Activated B cell treated with CpG ODN at 0.5 μM for 24 hours (primary cell): ENCODE measurements at places on chromosomes 1 and 21.

DNA sequence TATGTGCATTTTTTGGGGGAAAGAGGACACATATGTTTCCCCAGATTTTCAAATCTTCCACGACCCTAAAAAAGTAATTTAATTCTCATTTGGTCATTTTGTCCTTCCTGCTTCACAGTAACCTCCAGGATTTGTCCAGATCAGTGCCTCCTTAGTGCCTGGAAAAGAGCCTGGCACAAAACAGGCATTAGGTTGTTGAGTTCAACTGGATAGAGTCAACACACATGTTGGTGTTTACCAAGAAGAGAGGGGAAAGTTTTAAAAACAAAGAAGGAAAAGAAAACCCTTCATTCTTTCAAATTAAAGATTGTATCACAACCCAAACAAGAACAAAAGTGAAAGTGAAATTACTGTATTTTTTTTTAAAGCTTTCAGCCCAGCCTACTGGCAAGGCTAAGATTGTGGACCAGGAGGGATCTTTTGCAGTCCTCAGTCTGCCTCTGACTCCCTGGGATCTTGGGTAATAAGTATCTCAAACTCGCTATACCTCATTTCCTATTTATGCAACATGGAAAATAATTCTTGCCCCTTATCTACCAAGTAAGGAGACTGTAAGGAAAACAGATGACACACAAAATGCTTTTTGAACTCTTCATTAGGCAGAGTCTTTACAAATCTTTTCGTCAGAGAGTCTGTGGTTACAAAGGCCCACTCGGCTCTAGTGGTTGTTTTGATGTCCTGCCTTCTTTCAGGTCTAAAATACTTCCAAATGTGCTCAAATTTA, 57.8 kb downstream of the ZNF281 start:
- no peak for DNase-seq

DNA sequence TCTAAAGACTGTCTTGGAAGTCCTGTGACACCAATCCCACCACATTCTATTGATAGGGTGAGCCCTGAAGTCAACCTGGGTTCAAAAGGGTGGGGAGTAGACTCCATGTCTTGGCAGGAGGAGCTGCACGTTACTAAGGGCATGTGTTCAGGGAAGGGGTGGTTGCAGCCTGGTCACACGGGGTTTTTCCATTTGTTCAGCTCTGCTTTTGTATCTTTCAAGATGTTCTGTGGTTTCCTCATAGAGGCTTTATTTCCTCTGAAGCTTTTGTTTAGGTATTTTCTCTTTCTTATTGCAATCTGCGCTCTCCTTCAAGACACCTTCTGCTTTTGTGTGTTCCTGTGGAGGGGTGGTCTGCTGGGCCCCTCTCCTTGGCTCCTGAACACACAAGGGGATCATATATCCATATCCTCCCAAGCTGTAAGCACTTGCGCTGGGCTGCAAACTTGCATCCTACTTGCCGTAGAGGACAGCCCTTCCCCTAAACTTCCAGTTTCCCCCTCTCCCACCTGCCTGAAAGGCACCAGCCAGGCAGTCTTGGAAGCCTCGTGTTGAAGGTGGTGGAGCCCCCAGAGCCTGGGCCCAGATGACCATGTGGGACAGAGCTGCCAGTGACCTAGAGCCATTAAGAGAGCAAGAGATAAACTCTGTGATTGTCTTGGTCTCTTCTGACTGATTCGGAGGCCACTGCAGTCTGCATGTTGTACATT, 62.5 kb upstream of the TRAPPC10 start:
- no peak for DNase-seq

DNA sequence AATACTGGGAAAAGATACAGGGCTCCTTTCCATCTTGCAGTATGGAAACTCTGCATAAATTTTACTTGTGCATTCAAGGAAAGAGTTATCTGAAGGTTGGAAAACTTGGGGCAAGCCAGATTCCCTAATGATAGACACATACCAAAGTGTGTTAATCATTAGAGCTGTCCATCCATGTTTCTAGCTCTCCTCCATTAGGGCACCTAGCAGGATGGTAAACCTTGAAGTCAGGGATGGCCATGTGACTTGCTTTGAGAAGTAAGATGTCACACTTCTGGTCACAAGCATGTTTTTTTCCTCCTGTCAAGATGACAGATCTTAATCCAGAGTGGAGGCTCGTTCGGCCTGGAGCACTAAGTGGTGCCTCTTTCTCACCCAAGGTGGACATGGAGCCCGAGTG, 241.9 kb upstream of the RUNX1 start:
- no peak for DNase-seq

DNA sequence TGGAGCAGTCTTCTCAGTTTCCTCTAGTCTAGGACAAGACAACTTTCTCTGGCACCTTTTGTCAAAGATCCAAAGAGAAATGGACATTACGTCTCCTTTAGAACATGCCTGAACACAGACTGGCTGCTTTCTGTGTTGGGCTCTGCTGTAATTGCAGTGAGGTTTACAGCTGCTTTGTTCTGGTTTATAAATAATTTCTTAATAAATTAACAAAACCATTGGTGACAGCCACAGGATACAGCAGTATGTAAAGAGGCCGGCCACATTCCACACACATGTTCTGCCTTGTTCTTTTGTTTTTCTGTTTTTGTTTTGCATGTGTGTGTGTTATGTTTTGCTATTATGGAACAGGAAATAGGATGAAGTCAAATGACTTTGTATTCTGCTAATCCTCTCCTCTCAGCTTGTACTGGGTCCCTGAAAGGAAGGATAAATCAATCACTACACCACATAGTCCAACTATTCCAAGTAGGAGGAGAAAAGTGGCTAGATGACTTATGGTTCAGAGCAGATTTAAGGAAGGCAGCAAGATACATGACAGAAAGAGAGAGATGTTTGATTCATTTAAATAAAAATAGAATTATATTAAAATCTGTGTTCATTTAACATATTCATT, 161.5 kb upstream of the ESRRG start:
- DNase-seq: no peak

- DNase-seq: no peak
Measured at GRCh38 chr21:41706263-41706639, 60.6 kb downstream of the RIPK4 start.

DNA sequence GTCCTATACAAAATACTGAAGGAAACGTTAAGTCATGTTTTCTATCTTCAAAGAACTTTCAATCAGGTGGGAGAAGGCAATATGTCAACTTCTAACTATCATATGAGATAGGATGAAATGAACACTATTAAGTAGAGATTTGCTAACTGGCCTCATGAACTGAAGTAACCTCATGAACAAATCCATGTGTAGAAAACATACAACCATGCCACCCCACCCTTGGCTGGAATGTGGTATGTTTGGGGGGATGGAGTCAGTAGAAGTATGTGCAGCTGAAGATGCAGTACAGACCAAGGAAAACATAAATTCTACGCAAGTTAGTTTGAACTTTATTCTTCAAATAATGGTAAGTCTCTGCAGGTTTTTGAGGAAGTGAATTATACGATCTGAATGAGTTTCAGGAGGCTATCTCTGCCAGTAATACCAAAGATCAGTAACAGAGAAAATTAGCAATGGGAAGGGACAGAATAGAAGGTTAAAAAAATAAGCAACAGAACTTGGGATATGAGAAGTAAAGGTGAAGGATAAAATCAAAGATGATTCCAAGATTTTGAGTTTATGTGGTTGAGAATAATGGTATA, 4.5 kb downstream of the TRMT1L start:
- DNase-seq: no peak

DNA sequence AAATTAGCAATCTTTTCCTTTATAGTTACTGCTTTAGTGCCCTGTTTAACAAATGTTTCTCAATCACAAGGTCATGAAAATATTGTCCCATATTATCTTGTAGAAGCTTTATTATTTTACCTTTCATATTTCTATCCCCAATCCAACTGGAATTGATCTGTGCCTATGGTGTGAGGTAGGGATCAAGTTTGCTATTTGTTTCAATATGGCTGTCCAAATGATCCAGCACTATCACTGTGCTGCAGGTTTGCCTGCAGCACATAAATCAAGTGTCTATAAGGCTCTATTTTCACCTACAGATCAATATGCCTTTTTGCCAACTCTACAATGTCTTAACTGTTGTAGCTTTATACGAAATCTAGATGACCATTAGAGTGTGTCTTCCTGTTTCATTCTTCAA, 96.2 kb downstream of the ENAH start:
- DNase-seq: no peak

DNA sequence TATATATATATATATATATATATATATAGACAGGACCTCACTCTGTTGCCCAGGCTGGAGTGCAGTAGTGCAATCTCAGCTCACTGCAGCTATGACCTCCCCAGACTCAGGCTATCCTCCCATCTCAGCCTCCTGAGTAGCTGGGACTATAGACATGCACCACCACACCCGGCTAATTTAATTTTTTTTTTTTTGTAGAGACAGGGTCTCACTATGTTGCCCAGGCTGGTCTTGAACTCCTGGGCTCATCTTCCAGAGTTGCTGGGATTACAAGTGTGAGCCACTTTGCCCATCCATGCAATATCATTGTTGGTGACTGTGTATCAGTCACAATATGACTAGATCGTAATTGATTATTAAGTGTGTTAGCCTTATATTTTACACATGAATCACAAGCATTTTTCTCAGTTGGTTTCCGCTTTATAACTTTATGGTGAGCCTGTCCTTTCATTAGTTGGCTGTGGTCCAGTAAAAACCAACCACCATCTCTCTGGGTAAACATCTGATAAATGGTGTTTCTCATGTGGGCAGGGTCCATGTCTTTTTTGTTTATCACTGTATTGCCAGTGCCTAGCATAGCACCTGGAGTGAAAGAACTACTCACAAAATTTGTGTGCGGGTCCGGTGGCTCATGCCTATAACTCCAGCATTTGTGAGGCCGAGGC, 63.6 kb downstream of the MYOM3 start:
- DNase-seq: no peak

GRCh38 chr1:223504741-223505140, 111.5 kb downstream of the CCDC185 start:
- no peak for DNase-seq

- no peak for DNase-seq
Measured at GRCh38 chr21:35469498-35469897, 420.4 kb upstream of the RUNX1 start.

- DNase-seq: no peak
Measured at GRCh38 chr1:45574105-45574626, 9.7 kb upstream of the NASP start.

DNA sequence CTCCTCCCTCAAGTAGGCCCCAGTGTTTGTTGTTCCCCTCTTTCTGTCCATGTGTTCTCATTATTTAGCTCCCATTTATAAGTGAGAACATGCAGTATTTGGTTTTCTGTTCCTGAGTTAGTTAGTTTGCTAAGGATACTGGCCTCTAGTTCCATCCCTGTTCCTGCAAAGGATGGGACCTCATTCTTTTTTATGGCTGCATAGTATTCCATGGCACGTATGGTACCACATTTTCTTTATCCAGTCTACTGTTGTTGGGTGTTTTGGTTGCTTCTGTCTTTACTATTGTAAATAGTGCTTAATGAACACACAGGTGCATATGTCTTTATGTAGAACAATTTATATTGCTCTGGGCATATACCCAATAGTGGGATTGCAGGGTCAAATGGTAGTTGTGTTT, 232.9 kb downstream of the TPR start:
- DNase-seq: no peak

- no peak for DNase-seq
Measured at GRCh38 chr1:87058343-87058649, 143.9 kb downstream of the HS2ST1 start.

- DNase-seq: peak; percentile 21
Measured at GRCh38 chr1:50333595-50333974, 89.7 kb downstream of the DMRTA2 start.

- no peak for DNase-seq
Measured at GRCh38 chr1:41417746-41418145, 56.5 kb downstream of the FOXO6 start.

DNA sequence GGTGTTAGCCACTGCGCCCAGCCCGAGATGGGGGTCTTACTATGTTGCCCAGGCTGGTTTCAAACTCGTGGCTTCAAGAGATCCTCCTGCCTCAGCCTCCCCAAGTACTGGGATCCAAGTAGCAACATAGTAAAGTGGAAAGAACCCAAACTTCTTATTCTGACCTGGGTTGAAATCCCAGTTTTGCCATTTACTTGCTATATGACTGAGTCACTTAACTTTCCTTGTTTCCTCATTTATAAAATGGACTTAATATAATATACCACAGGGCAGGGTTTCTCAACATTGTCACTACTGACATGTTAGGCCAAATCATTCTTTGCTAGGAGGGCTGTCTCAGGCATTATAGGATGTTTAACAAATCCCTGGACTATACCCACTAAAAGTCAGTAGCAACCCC, 6.7 kb downstream of the PFDN2 start:
- DNase-seq: no peak

- DNase-seq: no peak
Measured at GRCh38 chr1:19390166-19390850, 78.2 kb downstream of the SLC66A1 start.

GRCh38 chr1:234599617-234600417, 10.2 kb downstream of the IRF2BP2 start:
- peak; percentile 67 for DNase-seq

DNA sequence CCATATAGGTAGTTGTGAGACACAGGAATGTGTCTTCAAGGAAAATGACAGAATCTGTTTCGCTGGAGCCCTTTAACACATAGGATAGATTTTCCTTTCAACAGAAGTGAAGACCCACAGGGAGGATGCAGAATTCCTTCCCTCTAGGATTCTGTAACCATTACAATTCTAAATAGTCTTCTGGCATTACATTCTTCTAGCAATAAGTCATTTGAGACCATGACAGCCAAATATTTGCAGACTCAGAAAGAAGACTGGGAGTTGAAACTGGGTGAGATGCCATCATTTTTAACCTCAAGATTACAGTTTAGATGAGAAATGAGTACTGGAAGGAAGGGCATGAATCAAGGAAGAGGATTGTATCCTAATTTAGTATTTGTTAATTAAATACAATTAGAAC, 61.6 kb downstream of the ZBTB18 start:
- no peak for DNase-seq

DNA sequence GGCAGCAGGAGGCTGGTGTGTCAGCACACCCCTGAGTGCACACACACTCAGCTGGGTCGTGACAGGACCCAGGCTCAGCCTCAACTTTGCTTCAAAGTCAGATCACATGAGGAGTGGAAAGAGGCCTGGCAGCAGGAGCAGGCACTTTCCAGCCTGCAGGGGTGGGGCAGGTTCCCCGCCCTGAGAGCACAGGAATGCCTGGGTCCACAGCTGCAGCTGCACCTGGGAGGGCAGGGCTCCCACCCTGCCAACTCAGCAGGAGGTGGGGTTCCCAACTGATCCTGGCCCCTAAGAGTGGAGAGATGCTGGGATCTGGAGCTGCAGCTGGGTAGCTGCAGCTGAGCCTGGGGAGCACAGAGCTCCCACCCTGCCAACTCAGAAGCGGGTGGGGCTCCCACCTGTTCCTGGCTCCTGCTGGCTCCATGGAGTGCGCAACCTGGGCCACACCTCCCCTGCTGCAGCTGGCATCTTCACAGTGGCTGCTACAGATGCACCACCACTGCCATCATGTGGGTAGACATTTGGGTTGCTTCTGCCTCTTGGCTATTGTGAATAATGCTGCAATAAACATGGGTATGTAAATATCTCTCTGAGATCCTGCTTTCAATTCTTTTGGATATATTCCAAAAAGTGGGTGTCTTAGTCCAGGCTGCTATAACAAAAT, 415.4 kb downstream of the TTLL7 start:
- DNase-seq: no peak

- no peak for DNase-seq
Measured at GRCh38 chr1:90705956-90706355, 11.1 kb downstream of the BARHL2 start.

GRCh38 chr1:203512848-203513584, 19.1 kb downstream of the OPTC start:
- no peak for DNase-seq

- DNase-seq: no peak
Measured at GRCh38 chr1:206109718-206110117, 7.5 kb downstream of the AVPR1B start.
